Esophagus squamous epithelium (tissue), 5 donors: ENCODE measurements at places on chromosomes 5 and 9.

GRCh38 chr9:69188975-69189374 lies 14.9 kb downstream of the TJP2 start:
- no peak for DNase-seq
- H3K27me3 ChIP-seq, result no peaks in the 10 kb centered on the region
- H3K4me1 ChIP-seq, result no peaks in the 10 kb centered on the region

DNA sequence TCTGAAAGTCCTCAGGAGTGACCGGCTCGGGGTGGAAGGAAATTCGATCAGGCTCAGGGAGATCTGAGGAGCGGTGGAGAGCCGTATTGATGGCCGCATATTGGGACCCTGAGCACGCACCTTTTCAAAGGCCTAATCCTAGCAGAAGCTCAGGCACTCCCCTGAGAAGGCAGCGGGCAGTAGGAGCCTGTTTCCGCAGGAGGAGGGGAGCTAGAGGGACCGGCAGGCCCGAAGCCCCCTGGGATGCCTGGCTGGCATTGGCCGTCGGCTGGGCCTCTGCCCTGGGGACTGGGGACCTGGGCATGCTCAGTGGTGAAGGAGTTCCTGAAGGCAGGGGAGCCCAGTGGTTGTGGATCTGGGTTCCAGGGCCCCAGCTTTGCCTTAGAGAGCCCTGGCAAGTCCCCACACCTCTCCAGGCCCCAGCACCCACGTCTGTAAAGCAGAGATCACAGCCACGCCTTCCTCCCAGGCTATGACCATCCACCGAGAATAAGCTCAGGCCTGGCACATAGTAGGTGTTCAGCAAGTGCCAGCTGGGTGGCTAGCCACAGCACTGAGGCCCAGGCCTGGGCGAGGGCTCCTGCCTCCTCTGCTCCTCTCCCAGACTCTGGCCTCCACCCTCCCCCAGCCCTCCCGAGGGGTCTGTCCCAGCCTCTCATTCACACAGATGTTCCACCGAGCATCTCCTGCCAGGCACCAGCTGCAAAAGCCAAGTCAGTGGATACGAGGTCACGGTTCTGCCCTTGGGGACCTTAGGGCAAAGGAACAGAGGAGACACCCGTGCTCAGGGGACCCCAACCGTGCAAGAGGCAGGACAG lies 17.2 kb upstream of the QRFP start:
- no peak for DNase-seq
- H3K36me3 ChIP-seq, result no peaks in the 10 kb centered on the region
- peak overlapping the region; percentile 11 for H3K4me3 ChIP-seq

DNA sequence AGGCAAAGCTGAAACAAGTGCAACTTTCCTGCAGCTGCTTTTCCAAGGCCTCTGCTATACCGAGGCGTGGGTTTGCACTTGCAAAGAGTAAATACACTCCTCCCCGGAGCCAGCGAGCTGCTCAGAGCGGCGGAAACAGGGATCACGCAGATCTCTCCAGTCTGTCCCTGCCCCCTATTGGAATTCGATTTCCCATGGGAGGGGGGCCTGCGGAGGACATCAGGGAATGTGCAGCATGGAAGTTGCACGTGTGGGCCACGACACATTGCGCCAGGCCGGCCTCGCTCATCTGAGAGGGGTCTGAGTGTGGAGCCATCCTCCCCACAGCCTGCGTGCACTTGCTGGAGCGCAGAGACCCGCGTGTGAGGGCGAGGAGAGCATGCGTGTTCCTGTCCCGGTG lies 104.3 kb upstream of the PHYKPL start:
- DNase-seq, result no peak
- H3K36me3 ChIP-seq, result no peaks in the 10 kb centered on the region
- no peak overlapping the region for H3K4me3 ChIP-seq
- H3K27me3 ChIP-seq, result peaks cover 36% of the 10 kb centered on the region
- peaks cover 4% of the 10 kb centered on the region for H3K4me1 ChIP-seq

- no peaks in the 10 kb centered on the region for H3K4me1 ChIP-seq
- no peak overlapping the region for H3K4me3 ChIP-seq
- H3K36me3 ChIP-seq, result no peaks in the 10 kb centered on the region
Observed at GRCh38 chr5:160493806-160494338, 72.2 kb downstream of the PTTG1 start.

- H3K27ac ChIP-seq, result no peak overlapping the region
- no peaks in the 10 kb centered on the region for H3K36me3 ChIP-seq
- no peaks in the 10 kb centered on the region for H3K27me3 ChIP-seq
- no peaks in the 10 kb centered on the region for H3K4me1 ChIP-seq
Observed at GRCh38 chr9:135692410-135692809, 6.9 kb downstream of the SOHLH1 start.

GRCh38 chr5:178204935-178205748 lies 809 bp downstream of the HNRNPAB start:
- peak overlapping the region; percentile 96 for H3K4me3 ChIP-seq
- peaks cover 23% of the 10 kb centered on the region for H3K36me3 ChIP-seq
- DNase-seq, result no peak

GRCh38 chr5:97909541-97909940 lies 726.5 kb upstream of the RIOK2 start:
- no peaks in the 10 kb centered on the region for H3K36me3 ChIP-seq
- no peak overlapping the region for H3K4me3 ChIP-seq
- no peaks in the 10 kb centered on the region for H3K27me3 ChIP-seq
- DNase-seq, result no peak

GRCh38 chr5:1553539-1554409 lies 30.0 kb upstream of the LPCAT1 start:
- no peak for DNase-seq
- H3K4me3 ChIP-seq, result no peak overlapping the region
- peaks cover 7% of the 10 kb centered on the region for H3K4me1 ChIP-seq

DNA sequence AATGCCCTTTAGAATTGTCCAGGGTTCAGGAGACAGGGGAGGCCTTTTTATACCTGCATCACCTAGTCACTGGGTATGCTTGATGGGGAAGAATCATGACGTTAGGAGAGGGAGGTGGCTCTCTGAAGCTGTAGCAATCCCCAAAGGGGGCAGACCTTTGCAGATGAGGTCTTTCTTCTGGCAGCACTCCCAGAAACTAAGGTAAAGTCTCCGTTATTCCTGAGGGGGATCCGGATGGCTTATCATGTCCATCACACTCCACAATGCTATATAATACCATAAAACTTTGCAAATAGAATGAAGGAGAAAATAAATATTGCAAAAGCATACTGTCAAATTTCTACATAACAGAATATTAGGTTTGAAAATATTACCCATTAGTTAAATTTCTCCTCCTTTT lies 21.5 kb upstream of the CAST start:
- H3K4me1 ChIP-seq, result no peaks in the 10 kb centered on the region
- H3K27ac ChIP-seq, result no peak overlapping the region
- no peak for DNase-seq
- H3K4me3 ChIP-seq, result no peak overlapping the region

DNA sequence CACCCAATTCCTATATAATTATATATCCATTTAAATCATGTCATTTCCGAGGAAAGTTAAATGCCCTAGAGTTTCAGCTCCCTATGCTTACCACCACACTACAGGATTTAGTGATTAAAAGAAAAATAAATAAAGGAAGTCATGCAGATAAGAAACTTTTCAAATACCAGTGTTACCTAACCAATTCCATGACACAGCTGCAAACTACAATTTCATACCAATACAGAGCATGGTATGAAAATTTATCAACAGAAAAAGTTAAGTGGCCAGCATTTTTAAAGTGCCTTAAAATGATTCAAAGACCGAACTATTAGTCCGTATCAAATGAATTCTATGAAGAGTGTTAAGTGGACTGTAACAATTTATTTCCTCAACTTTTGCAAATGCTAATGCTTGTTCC lies 35.9 kb downstream of the CEP120 start:
- no peaks in the 10 kb centered on the region for H3K27me3 ChIP-seq
- no peak for DNase-seq
- no peaks in the 10 kb centered on the region for H3K4me1 ChIP-seq
- no peak overlapping the region for H3K27ac ChIP-seq
- no peak overlapping the region for H3K4me3 ChIP-seq

- H3K36me3 ChIP-seq, result no peaks in the 10 kb centered on the region
- DNase-seq, result no peak
- H3K27ac ChIP-seq, result no peak overlapping the region
- no peak overlapping the region for H3K4me3 ChIP-seq
- no peaks in the 10 kb centered on the region for H3K27me3 ChIP-seq
Observed at GRCh38 chr5:72920690-72921502, 34.9 kb upstream of the FCHO2 start.

DNA sequence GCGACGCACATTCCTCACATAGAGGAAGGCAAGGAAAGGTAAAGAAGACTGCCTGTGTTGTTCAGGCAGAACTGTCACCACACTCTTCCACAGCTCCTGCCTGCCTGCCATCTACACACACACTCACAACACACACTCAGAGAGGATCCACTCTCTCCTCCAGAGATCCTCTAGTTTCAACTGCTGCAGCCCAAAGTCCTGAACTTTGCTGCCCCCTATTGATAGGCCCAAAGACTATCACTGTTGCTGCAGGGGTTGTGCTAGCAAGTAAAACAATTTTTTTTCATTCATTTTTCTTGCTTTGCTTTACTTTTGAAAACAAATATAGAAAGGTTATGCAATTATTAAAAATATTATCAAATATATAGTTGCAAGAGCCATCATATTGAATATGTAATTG lies 5.9 kb upstream of the CFAP90 start:
- DNase-seq, result no peak
- no peak overlapping the region for H3K4me3 ChIP-seq
- H3K27me3 ChIP-seq, result no peaks in the 10 kb centered on the region
- peaks cover 45% of the 10 kb centered on the region for H3K36me3 ChIP-seq
- no peaks in the 10 kb centered on the region for H3K4me1 ChIP-seq
- H3K27ac ChIP-seq, result no peak overlapping the region

DNA sequence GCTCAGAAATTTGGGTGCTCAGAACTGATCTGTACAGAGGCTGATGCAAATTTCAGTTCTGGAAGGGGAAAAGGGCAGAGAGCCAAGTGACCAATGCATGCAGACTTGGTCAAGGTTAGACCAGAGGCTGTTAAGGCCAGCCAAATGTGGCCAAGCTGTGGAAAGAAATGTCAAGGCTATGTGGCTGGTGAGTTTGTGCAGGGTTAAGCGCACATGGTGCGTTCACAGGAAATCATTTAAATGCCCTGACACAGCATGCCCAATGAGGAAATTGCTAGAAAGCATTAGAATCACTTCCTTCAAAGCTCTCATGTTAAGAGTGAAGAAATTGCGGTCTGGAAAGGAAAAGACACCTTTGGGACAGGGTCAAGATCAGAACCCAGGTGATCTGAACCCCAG lies 58.0 kb downstream of the PTPN3 start:
- H3K27me3 ChIP-seq, result no peaks in the 10 kb centered on the region
- H3K27ac ChIP-seq, result no peak overlapping the region

DNA sequence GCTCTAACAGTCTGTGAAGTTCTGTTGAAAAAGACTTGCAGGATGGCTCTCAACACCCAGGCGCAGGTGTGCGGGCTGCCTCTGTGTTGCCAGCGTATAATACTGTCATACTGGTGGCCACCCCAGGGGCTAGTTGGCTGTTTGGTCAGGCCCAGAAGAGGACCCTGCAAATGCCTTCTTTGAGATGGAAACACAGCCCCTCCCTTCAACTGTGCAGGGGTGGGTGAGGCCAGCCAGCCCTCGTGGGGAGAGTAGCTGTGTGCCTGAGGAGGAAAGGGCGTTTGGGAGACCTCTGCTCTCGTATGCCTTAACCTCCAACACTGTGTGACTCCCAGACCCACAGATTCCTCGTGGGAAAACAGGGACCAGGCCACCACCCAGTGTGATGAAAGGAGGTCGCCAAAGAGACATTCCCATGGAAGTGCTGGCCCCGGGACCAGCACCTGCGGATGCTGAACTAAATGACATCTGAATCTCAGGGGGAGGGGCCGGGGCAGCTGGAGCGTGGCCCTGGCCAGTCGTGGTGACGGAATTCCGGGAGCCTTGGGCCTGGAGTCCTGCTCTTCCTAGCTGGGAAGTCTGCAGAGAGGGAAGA lies 11.3 kb upstream of the SCGB3A1 start:
- H3K36me3 ChIP-seq, result no peaks in the 10 kb centered on the region
- no peak overlapping the region for H3K4me3 ChIP-seq
- H3K27me3 ChIP-seq, result no peaks in the 10 kb centered on the region
- H3K4me1 ChIP-seq, result no peaks in the 10 kb centered on the region

GRCh38 chr5:44506561-44506960 lies 117.3 kb upstream of the FGF10 start:
- no peak overlapping the region for H3K4me3 ChIP-seq
- no peak for DNase-seq
- H3K27ac ChIP-seq, result no peak overlapping the region
- H3K36me3 ChIP-seq, result no peaks in the 10 kb centered on the region
- no peaks in the 10 kb centered on the region for H3K4me1 ChIP-seq

DNA sequence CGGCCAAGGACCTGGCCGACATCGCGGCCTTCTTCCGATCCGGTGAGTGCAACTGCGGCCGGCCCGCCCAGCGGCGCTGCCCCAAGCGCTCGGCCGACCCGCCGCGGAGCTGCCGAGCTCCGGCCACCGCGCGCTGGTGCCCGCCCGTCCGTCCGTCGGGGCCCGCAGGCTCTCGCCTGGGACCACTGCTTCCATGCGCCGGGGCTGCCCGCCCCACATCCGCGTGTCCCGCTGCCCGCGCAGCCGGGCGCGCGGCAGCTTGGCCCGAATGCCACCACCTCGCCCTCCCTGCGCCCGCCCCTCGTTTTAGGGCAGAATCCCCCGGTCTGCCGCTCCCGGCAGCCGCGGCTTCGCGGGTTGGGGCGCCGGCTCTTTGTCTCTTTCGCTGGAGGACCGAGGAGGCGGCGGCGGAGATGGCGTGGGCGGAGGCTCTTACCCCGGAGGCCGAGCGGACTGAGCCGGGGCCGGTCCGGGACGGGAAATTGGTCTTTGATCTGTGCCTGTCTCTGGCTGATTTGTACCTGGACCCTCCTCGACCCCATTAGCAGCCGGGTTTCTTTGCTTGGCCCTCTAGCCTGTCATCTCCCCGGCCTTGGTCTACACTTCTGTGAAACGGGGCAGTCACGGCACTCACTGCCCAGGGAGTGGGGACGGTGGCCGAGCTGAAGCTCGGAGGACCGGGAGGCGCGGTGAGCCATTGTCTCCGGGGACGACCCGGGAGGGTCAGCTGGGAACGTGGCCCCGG lies 871 bp downstream of the TRIO start:
- no peaks in the 10 kb centered on the region for H3K36me3 ChIP-seq
- H3K27me3 ChIP-seq, result peaks cover 3% of the 10 kb centered on the region
- peaks cover 12% of the 10 kb centered on the region for H3K4me1 ChIP-seq
- peak overlapping the region; percentile 79 for H3K4me3 ChIP-seq
- DNase-seq, result no peak
- H3K27ac ChIP-seq, result peak overlapping the region; percentile 98

DNA sequence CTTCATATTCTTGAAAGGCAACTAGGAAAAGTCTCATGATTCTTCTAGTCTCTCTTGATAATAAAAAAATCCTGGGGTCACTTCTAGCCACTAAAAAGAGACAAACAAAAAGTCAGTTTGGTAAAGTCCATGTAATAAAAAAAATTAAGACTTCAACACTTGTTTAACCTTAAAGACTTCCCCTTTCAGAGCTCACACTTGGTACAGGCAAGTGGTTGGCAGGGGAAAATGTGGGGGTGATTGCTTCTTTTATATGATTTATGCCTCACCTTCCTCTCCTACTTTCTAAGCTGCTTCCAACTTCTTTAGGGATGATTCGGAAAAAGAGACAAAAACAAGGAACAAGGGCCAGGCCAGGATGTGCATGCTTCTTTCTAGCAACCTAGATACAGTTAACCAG lies 5.1 kb upstream of the ERCC6L2 start:
- DNase-seq, result no peak
- H3K4me3 ChIP-seq, result no peak overlapping the region
- peaks cover 6% of the 10 kb centered on the region for H3K4me1 ChIP-seq
- no peak overlapping the region for H3K27ac ChIP-seq
- H3K36me3 ChIP-seq, result peaks cover 27% of the 10 kb centered on the region
- no peaks in the 10 kb centered on the region for H3K27me3 ChIP-seq
